ENCODE measurements at places on chromosomes 12 and 14.

DNA sequence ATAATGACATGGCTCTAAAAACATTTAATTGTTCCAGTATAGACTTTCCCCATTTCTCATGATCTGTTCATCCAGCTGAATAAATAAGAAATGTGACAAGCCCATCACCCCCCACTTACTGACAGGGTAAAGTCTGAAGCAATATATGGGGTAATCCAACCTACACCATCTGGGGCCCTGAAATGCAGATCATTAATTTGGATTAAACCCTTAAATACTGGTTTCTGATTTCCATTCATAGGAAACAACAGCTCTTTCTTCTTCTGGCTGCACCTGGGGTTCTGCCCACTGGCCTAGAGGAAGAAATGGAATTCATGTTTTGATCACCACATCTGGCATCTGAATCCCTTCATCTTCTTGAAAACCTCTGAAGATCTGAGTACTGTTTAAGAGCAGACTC lies 39.3 kb upstream of the ACSM4 start:
- DNase-seq = no peak

DNA sequence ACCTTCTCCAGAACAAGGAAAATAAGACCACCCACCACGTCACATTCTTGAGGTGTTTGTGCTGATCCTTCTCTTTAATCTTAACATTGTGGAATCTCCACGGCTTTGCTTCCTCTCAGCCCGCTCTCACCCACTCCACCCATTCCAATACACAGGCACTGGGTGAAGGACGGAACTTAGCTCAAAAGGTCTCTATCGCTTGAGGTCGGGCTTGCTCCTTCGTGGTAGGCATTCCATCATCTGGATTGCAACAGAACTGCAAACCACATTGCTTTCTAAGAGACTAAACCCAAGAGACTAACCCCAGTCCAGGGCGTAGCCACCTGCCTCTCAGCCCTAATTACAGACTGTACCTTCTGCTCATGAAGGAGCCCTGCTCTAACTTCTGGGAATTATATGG lies 24.0 kb upstream of the MDM2 start:
- DNase-seq = no peak

- no peak for DNase-seq
These were observed 8.2 kb downstream of the GPRC5D start for GRCh38 chr12:12943586-12944260.

DNA sequence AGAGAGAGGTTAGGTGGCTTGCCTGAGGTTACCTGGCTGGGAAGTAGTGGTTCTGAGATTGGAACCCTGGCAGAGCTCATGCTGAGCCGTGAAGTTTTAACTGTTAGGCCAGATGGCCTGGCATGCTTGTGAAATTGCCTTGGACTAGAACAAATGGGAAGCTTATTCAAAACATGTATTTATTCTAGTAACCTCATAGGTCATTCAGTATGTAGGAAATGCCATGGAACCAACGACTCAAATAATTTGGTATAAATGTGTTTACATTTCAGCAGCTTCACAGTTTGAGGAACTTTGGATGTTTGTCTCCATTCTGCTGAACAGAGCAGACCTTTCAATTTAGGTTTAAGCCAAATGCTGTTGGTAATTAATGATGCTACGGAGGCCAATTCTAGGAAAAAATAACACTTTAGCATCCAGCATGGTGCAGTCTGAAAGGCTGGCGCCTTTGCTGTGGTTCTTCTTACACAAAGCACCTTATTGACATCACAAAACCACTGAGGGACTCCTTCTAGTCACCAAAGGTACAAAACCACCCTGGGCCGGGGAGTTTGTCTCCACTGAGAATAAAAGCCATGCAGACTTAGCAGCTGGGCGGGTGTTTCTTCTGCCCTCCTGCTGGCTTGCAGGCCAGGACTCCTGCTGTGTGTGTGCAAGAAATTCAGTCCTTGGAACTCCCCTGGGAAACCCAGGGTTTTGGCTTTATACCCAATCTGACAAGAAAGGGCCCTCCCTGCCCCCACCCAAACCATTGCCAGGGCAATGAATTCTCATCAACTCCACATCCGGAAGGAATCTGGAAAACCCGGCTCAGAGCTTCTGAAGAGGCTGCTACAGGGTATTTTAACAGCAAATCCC lies 64.2 kb downstream of the ELK3 start:
- DNase-seq = no peak

- no peak for DNase-seq
These were observed 40.3 kb downstream of the SOCS2 start for GRCh38 chr12:93612776-93613175.

DNA sequence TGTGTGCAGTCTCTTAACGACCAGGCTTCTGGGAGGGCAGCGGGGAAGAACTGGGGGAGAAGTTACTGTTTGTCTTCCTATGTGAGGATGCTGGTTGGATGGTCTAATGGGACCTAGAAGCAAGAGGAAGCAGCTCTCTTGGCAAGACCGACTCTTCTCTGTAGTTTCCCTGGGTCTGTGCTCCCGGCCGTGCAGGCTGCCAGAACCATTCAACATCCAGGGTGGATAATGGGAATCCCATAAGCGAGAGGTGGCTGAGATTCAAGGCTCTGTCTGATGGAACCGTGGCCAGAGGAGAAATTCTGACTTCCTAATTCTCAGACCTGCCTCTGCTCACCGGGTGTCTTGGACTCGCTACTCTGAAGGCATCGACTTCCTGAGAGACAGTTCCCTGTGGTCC lies 561.0 kb upstream of the TBX3 start:
- no peak for DNase-seq

DNA sequence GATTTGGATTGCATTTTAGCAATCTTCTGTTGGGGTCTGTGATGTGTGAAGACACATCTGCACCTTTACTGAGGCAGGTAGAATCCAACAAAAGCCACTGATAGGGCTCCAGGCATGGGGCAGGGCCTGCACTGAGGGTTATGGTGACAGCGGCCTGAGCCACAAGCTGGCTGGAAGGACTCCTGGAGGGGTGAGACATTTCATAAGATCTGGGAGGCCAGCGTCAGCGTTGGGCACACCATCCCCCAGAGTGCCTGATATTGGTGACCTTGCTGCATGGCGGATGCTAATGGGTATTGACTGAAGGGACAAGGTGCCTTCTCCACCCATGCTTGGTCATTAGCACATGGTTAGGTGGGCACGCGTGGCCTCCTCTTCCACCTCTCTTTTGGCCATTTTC lies 187.6 kb downstream of the CACNA1C start:
- no peak for DNase-seq

GRCh38 chr14:76502638-76503037 lies 126.7 kb downstream of the ESRRB start:
- no peak for DNase-seq

GRCh38 chr14:46279776-46280175 lies 371.8 kb downstream of the RPL10L start:
- DNase-seq = no peak

GRCh38 chr12:76952995-76953394 lies 74.2 kb upstream of the CSRP2 start:
- no peak for DNase-seq

GRCh38 chr12:118098401-118098800 lies 5.4 kb downstream of the VSIG10 start:
- DNase-seq = no peak

- no peak for DNase-seq
These were observed 102.9 kb downstream of the ADGRD1 start for GRCh38 chr12:131056626-131057025.

GRCh38 chr12:49501895-49502294 lies 36.9 kb upstream of the KCNH3 start:
- DNase-seq = no peak

- no peak for DNase-seq
These were observed 602.9 kb downstream of the DIO2 start for GRCh38 chr14:79608446-79608845.

- DNase-seq = no peak
These were observed 13.6 kb downstream of the IFT81 start for GRCh38 chr12:110137786-110138185.

DNA sequence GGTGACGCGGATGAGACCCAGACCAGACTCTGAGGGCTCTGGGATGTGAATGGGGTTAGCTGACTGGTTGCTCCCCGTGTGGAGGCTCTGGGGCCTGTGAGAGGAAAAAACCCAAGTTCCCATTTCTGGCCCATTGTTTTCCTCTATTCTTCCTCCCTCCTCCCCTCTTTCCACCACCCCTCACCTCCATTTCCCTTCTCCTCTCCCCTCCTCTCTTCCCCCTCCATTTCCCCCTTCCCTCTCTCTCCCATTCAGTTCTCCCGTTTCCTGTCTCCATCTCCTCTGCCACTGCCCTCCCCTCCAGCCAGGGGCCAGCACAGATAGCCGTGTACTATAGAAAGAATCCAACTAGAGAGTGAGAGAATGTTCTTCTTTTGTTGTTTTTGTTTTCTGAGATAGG lies 12.6 kb upstream of the PRPH start:
- no peak for DNase-seq

GRCh38 chr12:54173066-54173726 lies 15.6 kb downstream of the SMUG1 start:
- DNase-seq = no peak

DNA sequence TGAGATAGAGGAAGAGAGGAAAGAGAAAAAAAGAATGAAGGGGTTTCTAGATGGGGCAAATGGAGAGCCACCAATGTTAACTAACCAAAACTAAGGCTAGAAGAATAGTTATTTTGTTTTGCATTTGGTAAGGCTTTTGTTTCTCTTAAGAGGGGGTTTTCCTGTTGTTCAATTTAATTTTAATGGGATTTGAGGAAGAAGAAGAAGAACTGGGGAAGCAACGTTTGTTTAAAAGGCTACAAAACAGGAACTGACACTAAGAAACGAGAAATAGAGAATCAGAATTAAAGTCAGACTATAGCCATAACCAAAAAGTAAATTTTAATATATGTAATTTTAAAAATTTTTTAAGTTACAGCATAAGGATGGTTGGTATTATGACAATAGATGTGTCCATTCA lies 13.7 kb downstream of the TXNDC16 start:
- DNase-seq = no peak

DNA sequence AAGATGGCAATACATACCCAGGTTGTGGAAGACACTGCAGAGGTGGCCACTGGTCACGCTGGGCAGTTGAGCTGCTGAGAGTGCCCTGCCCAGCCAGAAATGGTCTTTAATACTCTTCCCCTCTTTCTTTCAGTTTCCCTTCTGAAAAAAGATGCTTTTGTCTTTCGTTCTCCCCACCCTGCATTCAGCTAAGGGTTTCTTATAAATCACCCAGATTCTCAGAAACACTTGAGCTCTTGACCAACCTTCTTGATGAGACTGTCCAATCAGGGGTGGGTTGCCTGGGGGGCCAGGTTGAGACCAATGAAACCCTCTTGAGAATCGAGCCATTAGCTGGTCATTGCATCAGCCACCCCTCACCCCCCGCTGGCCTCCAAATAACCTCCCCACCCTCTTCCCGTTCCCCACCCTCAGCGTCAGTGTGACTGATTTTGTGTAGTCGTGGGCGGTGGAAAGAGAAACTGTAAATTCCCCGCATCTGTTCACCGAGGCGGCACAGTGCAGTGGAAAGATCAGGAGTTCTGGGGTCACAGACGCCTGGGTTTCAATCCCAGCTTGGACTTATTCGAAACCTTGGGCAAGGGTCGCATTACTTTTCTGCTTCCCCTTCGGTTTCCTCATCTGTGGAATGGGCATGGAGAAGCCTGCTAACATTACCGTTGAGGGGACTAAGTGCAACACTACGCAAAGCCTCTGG lies 52.3 kb downstream of the SLC25A47 start:
- DNase-seq = no peak

DNA sequence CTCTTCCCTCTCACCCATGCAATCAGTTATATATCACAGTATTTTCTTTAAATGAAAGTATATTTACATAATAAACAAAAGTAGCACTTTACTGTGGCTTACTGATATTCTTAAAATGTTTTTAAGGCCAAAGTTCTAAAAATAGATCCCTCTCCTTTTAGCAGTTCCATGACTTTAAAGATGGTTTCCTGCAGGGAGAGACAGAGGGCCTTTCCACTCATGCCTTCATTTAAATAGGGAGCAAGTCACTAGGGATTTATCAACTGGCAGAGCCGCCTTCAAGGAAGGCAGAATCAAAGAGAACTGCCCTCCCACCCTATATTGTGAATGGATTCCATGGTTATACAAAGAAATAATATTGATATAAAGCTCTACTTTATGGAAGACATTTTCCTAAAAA lies 55.5 kb downstream of the DUSP16 start:
- DNase-seq = no peak

- DNase-seq = peak; percentile 38
These were observed 57.1 kb downstream of the NIN start for GRCh38 chr14:50773632-50774541.

DNA sequence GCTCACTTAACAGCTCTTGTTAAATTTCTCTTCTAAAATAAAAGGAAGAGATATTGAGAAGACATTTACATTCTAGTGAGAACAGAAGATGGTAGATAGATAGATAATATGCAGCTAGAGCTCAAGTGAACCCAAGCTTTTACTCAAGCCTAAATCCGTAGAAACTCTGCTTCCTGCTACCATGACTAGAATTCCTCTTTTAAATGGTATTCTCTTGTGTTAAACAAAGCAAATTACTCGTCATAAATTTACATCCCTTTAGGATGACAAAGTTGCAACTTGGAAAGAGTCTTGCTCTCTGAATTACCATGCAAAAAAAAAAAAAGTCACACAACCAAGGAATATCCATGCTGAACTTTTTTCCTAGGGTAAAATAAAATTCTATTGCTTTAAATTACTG lies 160.7 kb upstream of the LRFN5 start:
- DNase-seq = no peak

GRCh38 chr12:1310653-1311052 lies 283.7 kb downstream of the FBXL14 start:
- no peak for DNase-seq

GRCh38 chr14:104686624-104687517 lies 2.5 kb upstream of the INF2 start:
- DNase-seq = no peak

- DNase-seq = no peak
These were observed 210.1 kb upstream of the PLXNC1 start for GRCh38 chr12:93938317-93938716.

DNA sequence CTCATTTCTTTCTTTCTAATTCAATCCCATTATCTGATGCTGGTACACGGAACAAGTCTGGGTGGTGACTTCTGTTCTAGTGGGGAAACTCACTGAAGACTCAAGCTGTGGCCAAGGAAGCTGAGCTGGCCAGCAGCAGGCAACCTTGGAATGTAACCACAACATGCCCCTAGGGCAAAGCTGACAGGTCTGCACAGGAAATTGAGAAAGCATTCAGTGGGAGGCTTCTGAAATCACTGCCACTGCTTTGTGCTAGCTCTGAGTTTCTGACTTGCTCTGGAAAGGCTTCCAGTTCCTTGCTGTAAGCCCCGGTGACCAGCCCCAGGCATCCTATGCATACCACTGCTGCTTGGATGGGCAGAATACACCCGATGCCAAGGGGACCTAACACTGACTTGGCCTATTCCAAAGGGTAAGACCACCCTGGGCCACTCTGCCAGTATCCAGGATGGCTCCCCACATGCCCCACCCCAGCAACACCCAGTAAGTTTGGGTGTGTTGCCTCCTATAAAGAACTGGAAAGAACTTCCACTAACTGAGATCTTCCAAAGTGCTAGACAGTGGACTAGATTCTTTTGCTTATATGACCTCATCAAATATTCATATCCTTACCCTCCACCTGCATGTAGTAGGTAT lies 84.5 kb upstream of the CDKN3 start:
- DNase-seq = no peak

Data from anterior cingulate cortex (tissue), 58 donors.